ENCODE measurements at places on chromosomes 16 and 17.

DNA sequence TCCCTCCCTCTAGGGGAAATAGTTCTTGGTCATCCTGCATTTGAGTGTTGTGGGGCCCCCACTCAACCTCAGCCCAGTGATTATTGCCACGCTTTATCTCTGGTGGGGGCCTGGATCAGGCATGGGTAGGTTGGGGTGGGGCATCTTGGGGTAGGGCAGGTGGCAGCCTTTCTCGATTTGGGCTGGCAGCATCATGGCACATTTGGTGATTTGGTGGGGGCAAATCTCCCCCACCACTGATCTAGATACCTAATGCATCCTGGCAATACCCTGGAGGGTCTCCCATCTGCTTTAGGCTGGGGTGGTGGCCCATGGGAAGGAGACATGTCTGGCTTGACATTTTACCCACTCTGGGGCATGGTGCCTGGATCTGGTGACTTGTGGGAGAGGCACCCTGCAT is 40.2 kb downstream of the NLRP1 start:
- DNase-seq = no peak

- no peak for DNase-seq
Observed at GRCh38 chr16:30760577-30761426, 1.1 kb downstream of the CFAP119 start.

DNA sequence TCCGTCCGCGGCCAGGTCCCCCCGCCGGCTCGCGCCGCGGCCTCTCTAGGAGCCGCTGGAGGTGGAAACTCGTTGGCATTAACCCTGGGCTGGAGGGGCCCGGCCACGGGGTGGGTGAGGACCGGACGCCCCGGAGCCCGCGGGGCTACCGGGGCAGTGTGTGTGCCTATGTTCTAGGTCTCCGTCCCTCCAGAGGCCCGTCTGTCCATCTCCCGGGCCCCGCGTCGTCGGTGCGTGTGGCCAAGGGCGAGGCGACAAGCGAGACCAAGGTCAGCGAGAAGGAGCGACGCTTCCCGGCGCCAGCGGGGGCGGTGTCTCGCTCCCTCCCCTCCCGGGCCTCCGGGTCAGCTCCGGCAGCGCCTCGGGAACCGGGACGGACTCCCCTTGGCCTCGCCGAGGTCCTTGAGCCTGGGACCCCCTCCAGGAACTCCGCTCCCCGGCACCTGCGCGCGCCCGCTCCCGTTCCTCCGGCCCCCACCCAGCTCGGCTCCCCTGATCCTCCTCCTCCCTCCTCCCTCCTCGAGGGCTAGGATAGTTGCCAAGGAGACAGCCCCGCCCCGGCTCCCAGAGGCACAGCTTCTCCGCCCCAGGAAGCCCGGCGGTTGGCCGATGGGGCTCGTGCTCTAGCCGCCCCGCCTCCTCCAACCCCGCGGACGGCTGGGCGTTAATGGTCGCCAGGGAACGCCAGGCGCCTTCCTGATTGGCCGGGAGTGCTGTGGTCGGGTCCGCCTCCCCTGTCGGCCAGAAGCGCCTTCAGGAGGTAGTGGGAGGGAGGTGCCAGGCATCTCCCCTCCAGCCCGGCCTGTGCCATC is 663 bp upstream of the ZNF768 start:
- DNase-seq = peak; percentile 98

DNA sequence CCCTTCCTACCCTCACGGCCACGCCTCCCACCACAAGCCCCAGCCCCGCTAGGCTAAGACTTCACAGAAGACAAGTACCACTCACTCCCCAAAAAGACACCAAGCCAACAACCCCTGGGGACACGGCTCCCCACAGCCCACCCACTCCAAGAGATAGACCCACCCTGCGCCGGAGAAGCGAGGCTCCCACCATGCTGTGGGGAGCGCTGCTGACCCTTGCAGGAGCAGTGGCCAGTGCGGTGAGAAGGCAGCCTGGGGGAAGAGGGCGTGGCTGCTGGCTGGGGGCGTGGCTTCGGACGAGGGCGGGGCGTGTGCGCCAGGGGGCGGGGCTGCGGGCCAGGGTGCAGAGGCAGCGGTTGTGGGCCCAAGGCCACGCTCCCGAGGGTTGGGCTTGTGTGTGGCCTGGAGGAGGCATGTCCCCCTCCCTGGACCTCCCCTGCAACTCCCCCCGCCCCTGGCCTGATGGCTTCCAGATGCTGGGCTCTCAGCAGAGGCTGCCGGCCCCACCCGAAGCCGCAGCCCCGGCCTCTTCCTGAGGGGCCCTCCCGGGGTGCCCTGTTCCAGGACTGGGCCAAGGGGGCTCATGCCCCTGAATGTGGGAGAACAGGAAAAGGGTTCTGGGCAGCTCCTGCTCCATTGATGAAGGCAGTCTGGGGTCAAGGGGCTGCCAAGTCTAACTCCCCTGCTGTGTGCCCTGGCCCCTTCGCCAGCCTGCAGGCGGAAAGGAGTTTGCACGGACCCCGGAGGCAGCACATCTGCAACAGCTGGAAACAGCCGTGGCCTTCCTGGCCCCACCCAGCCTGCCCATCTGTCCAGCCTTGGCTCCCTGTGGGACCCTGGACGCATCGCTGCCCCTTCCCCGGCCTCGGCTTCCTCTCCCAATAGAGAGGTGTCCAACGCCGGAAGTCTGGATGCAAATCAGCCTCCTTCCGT is 9.1 kb downstream of the TFAP4 start:
- no peak for DNase-seq
